ENCODE measurements at places on chromosomes 3 and 15. TPM values are rescaled to one million over a fixed set of nuclear protein-coding genes. Genes with fewer than 3 reads are reported as not detected.

DNA sequence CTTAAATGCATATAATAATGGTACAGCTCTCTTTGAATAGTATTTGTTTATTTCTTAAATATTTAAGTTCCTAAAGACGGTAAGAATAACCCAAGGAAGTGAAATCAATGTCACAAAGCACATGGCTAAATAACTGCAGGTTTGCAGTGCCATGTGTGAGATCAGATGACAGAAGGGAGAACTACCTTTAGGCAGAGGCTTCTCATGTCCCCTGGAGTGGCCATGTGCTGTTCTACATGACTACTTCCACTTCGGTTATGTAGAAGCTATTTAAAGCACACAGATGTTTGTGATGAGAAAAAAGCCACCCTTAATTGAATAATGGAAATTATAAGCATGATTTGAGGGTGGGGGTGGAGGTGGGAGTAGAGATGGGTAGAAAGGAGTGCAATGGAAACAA, 109.1 kb downstream of the UBE3A start:
- no peak for DNase-seq

DNA sequence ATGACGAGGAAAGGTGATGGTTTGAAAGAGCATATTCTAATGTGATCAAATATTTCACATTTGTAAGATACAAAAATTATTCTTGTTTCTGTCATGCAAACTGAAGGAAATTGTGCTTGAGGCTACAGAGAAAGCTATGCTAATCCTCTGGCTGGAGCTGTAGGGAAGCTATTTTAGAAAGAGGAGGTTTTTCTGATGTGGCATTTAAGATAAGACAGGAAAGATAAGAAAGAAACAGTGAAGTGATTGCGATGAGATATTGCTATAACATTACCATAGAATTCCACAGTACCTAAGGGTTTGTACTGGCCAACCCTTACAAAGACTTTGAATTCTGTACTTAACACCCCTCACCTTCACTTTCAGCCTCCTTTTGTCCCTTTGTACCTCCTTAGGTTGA, 205.2 kb upstream of the LMCD1 start:
- no peak for DNase-seq

DNA sequence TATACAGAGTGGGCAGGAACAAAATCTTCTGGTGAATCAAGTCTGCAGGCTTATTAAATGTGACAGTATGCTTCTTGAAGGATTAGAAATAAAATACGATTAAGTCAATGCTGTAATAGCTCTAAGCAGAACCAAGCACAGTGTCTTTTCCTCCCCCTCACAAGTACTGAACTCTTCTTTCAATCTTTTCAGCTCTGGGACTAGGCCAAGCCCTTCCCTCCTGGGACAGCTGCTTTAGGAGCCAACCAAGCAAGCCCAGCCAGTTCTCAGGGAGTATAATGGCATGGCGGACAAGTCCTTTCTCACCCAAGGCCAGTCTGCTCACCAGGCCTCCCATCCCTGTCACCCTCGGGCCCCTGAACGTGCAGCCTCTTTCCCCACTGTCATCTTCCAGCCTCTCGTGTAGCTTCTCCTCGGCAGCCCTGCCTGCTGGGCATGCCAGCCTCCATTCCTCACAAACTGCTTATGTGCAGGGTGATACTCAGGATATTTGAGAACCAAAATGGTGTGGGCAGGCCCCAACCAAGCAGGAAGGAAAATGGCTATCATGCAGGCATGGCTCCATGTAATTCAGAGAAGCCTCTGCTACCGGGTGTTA, 8.4 kb upstream of the PPP1R2 start:
- no peak for DNase-seq

KBTBD13 gene
- total RNA-seq, result not detected

DNA sequence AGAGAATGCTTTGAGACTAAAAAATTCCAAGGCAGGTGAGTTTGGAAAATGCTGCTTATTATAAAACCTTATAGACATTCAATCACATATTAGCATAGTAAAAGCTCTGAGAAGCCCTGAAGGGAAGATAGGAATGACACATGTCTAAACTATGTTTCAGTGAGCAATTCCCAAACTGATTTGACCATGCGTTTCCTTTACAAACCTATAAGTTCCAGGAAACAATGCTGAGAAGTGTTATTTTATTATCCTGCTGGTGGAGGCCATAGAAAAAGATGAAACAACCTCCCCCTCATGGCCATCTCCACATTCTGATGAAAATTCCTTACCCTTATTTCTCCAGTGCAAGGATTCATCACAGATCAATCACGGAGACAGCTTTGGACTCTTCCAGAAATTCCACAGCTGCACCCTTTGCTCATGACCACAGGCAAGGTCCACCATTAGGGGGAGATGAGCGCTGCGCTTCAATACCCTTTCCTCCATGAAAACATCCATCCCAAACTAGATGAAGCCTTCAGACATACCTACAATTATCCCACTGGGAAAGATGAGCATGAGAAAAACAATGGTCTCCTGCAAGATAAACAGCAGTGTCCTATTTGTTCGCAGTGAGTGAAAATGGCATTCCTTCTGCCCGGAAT, 372.1 kb downstream of the MAGI1 start:
- no peak for DNase-seq

IL17RE gene
- total RNA-seq, result 1.1 TPM

GRCh38 chr15:22811640-22812039, 25.2 kb downstream of the NIPA1 start:
- DNase-seq, result no peak

DNA sequence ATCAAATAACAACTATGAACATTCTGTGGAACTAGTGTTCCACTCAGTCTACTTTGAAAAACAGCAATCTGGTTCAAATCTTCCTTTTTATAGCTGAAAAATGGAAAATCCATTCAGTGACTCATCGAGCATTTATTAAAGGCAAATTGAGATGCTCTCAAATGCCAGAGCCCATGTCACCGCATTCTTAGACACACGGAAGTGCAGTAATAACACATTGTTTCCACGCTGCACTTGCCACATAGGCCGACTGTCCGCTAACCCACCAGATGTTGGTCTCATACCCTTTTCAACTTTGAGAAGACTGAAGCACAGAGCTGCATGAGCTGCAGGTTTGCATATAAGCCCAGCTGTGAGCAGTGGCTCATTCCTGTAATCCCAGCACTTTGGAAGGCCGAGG, 95.9 kb downstream of the TMEM266 start:
- no peak for DNase-seq

GRCh38 chr3:29415482-29416223, 134.8 kb downstream of the RBMS3 start:
- DNase-seq, result no peak

SLC6A11 gene
- total RNA-seq, result not detected

DNA sequence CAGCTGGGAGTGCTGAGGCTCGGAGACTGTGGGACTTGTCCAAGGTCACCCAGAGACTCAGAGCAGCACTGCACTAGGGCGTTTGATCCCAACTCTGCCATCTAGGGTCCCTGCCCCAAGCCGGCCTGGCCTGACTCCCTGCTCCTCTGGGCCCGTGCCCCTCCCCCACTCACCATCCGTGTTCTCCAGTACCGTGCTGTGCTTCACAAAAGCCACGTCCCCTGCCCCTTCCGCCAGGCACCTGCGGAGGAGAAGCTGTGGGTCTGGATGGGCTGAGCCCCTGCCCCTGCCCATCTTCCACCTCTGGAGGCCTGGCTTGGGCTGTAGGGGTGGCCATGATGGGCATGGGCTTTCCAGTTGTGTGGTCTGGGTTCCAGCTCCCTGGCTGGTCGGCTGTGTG, 8.4 kb downstream of the MELTF start:
- DNase-seq, result no peak
